Amniotic stem cell (primary cell): ENCODE measurements at places on chromosomes 13 and 19.

- no peak for DNase-seq
Measured at GRCh38 chr13:89066868-89067466, 1395.8 kb downstream of the SLITRK5 start.

DNA sequence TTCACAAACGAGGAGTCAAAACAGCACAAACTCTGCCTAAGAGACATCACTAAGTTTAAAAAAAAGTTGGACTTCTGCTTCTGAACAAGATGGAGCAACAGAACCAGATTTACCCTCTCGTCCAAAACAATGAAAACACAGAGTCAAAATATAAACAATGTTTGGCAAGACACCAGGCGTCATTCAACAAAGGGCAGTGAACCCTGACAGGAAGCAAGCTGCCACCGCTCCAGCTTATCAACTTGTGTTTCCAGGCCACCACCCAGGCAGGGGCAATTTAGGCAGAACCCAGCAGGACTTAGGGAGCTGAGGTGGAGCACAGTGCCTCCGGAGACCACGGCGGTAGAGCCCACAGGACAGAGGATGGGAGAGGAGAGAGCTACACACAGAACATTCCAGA, 8.6 kb upstream of the NAPA start:
- DNase-seq: no peak

GRCh38 chr13:28526876-28527275, 31.9 kb upstream of the FLT1 start:
- no peak for DNase-seq

GRCh38 chr13:79386125-79386826, 19.8 kb downstream of the RBM26 start:
- DNase-seq: no peak

DNA sequence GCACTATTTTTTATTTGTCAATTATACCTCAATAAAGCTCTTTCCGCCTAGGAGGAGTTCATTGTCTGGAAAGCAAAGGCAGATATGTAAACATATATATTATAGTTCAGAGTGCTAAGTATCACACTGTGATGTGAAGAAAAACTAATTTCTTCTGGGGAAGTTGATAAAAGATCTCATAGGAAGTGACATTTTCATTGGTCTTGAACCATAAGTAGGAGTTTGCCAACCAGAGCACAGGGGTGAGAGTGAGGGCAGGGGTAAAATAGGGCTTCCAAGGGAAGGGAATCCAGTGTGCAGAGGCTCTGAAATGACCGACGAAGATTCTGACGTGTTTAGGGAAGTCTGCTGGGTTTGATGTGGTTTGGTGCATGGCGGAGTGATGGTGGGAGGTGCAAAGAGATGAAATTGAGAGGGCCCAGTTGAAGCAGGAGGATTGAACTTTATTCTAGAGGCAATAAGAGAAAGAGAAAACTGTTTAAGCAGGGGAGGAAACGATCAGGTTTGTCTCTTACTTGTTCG, 780 bp upstream of the GTF2F2 start:
- DNase-seq: no peak

- no peak for DNase-seq
Measured at GRCh38 chr13:47519626-47520025, 481.4 kb downstream of the SUCLA2 start.

DNA sequence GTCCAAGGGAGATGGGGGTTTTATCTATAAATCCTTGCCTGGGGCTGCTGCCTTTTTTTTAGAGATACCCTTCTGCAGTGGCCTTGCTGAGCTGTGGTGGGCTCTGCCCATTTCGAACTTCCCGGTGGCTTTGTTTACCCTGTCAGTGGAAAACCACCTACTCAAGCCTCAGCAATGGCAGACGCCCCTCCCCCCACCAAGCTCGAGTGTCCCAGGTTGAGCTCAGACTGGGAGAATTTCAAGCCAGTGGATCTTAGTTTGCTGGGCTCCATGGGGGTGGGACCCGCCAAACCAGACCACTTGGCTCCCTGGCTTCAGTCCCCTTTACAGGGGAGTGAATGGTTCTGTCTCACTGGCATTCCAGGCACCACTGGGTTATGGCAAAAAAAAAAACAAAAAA, 21.6 kb downstream of the LGALS13 start:
- no peak for DNase-seq

GRCh38 chr19:28511655-28512054, 701.3 kb downstream of the UQCRFS1 start:
- no peak for DNase-seq

- no peak for DNase-seq
Measured at GRCh38 chr13:22195726-22196125, 524.9 kb downstream of the FGF9 start.

DNA sequence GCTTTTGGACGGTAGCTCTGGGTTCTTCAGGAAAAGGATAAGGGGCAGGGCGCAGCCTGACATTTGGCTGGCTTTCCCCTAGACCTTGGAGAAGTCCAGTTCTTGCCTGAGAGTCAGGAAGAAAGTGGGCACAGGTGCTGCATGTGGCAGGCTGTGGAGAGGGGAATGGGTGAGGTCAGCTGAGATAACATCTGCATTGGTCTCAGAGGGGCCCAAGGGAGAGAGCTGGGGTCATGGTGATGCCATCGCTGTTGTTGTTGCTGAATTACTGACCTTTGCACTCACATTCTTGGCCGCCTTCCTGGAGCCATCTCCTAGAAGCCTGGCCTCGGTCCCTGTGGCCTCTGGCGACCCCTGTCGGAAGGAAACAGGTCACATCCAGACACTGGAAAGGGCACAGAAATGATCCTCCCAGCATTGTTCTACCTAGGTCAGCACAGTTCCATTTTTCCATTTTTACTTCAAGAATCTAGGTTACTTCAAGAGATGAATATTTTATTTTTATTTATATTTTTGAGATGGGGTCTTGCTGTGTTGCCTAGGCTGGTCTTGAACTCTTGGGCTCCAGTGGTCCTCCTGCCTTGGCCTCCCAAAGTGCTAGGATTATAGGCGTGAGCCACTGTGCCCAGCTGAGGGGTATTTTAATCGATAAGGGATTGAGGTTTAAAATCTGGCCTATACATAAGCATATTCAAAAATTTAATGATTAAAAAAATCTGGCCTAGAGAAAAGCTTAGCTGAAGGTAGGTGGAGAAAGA, 6.5 kb upstream of the LIPE start:
- DNase-seq: no peak

DNA sequence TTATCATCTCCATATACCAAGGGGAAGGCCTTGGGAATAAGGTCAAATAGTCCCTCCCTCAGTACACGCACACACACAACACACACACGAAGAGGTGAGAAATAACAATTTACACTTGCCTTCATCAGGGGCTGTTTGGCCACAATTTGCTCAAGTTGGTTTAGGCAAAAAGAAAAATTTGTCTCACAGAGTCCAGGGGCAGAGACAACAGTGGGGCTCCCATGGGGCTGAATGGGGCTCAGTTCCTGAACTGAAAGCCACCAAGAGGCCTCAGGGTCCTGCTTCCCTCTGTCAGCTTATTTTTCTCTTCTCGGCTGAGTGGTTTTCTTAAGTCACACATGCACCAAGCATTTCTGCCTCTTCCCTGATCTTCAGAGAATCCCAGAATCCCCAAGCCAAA, 35.5 kb downstream of the PCDH8 start:
- no peak for DNase-seq
